Activated naive CD8-positive, alpha-beta T cell treated with anti-CD3 and anti-CD28 coated beads, Interleukin-2, amount 50 U/mL, for 16 hours (primary cell): ENCODE measurements at places on chromosomes 5 and 9.

DNA sequence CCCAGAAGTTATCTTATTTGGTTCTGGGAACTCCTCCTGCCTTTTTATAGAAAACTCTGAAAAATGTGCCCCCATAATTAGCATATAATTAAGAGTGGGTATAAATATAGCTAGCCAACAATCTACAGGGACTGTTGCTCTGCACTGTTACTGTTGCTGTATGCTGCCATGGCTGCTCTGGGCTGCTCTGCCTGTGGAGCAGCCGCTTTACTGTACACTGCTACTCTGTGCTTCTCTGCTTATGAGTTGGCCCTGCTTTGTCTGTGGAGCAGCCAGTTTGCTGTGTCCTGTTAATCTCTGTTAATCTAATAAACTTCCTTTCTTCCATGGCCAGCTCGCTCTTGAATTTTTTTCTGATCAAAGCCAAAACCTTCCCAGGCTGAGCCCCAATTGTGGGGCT is 2244.0 kb upstream of the ACO1 start:
- no peak for DNase-seq

DNA sequence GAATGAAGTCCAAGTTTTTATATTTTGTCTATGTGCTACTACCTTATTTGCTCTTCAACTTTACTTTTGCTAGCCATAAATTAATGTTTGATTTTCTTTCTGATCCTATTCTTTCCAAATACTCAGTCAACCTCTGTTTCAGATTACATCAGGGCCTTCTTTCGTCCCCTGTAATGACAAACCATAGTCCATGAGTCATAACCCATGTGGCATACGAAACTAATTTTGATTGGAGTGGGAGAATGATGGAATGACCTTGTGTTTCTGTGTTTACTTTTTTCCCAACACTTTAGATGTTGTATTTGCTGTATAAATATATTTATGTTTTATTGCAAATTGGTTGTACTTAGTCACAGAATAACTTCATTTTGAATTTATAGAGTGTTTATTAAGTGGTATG is 1043.1 kb downstream of the DTWD2 start:
- no peak for DNase-seq

- no peak for DNase-seq
Observed at GRCh38 chr5:91042936-91043255, 340.2 kb downstream of the ARRDC3 start.

GRCh38 chr5:81425569-81425968 is 31.6 kb upstream of the ACOT12 start:
- no peak for DNase-seq

DNA sequence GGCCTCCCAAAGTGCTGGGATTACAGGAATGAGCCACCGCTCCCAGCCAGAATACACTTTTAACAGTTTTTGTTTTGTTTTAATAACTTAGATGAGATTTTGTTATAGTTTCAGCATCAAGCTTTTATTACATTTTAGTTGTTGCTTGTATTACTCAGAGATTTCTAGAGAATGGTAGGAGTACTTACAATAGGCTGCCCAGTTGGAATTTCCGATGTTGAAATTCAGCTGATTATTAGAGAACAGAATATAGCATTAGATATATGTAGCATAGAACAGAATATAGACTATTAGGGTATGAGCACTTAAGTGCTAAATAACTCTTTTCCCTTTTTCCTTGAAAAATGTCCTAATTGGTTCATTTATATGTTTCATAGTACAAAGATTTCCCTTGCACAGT is 6.2 kb downstream of the KDM4C start:
- DNase-seq: no peak

DNA sequence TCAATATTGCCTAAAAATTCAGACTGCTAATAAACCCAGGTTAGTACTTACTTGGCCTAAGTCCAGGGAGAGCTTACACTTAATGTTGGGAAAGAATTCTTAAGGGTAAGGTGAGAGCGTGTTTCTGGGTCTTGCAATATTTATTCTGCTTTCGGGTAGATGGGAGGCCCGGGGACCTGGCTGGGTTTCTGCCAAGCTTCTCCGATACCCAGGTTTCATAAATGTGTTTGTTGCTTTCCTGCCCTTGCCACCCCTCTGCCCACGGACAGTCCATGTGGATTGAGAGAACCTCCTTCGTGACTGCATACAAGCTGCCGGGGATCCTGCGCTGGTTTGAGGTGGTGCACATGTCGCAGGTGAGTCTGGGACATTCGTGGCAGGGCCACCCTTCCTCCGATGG is 48.4 kb upstream of the FOXI1 start:
- no peak for DNase-seq

- DNase-seq: no peak
Observed at GRCh38 chr5:674630-675011, 18.5 kb downstream of the TPPP start.

GRCh38 chr5:71816307-71816706 is 97.2 kb downstream of the CARTPT start:
- no peak for DNase-seq

DNA sequence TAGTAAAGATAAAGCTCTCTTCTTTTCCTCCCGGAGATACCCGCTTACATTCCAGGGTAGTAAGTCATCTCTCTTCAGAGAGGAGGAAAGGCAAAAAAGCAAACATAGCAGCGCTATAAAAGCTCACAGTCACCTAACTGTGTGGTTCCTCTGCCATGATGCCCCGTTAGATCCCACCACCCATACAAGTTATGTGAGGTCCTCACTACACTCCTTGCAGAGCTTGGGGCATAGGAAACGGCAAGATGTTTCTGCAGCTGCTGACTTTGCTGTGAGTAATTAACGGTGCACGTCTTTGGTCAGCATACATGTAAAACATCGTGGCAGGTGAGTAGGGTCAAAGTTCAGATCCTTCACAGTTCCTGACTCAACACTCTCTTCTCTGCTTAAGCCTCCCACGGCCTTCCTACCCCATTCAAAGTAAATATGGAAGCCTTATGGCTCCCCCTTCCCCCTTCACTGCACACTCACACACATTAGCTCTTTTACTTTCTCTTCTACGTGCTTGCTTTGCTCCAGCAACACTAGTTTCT is 218.9 kb downstream of the DIRAS2 start:
- DNase-seq: no peak

DNA sequence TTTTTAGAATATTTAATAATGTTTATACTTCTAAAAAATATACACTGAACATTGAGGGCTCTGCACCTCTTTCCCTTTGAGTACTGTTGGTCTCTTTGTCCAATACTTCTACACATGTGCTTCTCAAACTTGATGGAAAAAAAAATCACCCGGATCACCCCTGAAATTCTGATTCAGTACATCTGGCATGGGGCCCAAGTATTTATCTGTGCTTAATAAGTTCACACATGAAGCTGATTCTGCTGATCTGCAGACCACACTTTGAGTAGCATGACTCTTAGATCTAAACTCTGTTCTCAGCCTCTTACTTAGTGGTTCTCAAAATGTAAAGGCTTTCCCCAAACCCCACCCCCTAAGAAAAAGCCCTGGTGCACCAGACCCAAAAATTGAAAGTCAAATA is 12.0 kb downstream of the RUSC2 start:
- no peak for DNase-seq

- no peak for DNase-seq
Observed at GRCh38 chr9:95078511-95078910, 239.0 kb downstream of the FANCC start.

- no peak for DNase-seq
Observed at GRCh38 chr9:126635661-126636439, 22.1 kb downstream of the LMX1B start.

GRCh38 chr5:2998106-2998505 is 246.6 kb upstream of the IRX2 start:
- no peak for DNase-seq

GRCh38 chr5:112637343-112637742 is 100.3 kb upstream of the APC start:
- no peak for DNase-seq

GRCh38 chr5:141234109-141234667 is 11.0 kb upstream of the PCDHB15 start:
- DNase-seq: no peak

- no peak for DNase-seq
Observed at GRCh38 chr5:1702318-1702717, 97.3 kb downstream of the MRPL36 start.

- no peak for DNase-seq
Observed at GRCh38 chr5:124844371-124844920, 98.0 kb upstream of the ZNF608 start.

DNA sequence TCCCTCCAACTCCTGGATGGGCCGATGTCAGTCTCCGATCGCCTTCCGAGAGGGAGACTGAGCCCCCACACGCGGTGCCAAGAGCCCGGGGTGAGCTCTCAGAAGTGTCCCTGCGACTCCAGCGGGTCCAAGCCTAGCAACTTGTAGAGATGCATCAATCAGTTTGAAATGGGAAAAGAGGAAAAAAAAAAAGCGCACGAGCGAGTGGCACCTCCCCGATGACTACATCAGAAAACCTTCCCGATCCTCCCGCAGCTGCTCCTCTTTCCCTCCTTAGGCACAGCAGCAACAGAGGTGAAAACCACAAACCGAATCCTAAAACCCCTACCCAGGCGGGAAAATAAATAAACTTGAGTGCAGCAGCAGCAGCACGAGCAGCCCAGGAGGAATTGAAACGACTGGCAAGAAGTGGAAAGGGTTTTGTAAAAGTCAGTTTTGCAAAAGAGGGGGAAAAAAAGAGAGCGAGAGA is 1.0 kb upstream of the EFNA5 start:
- no peak for DNase-seq

- no peak for DNase-seq
Observed at GRCh38 chr5:131514316-131515283, 120.4 kb downstream of the RAPGEF6 start.

- DNase-seq: no peak
Observed at GRCh38 chr9:111078391-111079038, 40.2 kb upstream of the LPAR1 start.
